GM23248 (cell line): ENCODE measurements at places on chromosomes 13 and 19.

DNA sequence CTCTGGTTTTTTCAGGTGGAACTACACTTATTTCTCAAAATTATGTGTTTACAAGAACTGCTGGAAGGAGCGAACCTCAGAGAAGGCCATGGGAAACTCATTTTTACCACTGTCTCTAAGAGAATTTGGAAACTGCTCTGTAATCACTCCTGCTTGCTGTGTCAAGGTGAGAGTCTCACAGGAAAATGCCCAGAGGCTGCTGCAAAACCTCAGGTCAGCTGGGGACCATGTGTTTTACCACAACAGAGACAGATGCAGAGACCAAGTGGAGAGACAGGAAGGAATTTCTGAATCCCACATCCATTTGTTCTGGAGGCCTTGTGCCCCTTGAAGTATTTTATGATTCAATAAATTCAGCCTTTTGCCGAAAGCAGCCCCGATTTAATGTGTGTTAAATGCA, 743.8 kb upstream of the SLC10A2 start:
- no peaks in the 10 kb centered on the region for H3K4me1 ChIP-seq
- no peaks in the 10 kb centered on the region for H3K36me3 ChIP-seq
- no peak overlapping the region for H3K27ac ChIP-seq
- no peak for DNase-seq
- no peaks in the 10 kb centered on the region for H3K27me3 ChIP-seq

DNA sequence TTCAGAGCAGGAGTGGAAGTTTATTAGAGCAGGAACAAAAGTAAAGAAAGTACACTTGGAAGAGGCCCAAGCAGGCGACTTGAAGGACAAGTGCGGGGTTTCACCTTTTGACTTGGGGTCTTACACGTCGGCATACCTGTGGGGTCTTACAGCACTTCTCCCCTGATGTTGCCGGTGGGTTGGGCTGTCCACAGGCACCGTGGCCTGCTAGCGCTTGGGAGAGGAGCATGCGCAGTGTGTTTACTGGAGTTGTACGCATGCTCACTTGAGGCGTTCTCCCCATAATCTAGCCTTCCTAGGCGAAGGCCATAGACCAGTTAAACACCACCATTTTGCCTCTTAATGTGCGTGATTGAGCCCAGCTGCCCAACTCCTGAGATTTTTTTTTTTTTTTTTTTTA, 25.0 kb upstream of the PLEKHF1 start:
- no peaks in the 10 kb centered on the region for H3K4me1 ChIP-seq
- H3K27ac ChIP-seq: no peak overlapping the region
- no peak overlapping the region for H3K4me3 ChIP-seq
- H3K36me3 ChIP-seq: no peaks in the 10 kb centered on the region
- H3K27me3 ChIP-seq: peaks cover 6% of the 10 kb centered on the region

DNA sequence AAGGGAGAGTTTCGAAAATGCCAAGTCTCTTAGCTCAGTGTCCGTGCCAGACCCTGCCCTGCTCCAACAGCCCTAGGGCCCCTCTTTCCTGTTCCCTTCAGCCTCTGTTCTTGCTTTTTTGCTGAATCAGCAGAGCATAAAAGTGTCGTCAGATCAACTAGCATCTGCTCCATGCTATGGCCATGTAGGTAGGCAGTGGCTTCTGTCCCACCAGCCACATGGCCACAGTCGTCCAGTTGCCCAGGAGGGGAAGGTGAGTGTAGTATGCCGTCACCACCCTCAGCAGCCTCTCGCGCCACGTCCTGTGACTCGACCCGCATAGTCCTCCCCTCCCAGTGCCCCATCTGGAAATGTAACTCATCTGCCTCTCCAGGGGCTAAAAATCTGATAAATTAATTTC, 50.9 kb upstream of the ATP11A start:
- no peaks in the 10 kb centered on the region for H3K36me3 ChIP-seq
- H3K4me3 ChIP-seq: no peak overlapping the region
- peaks cover 44% of the 10 kb centered on the region for H3K27me3 ChIP-seq
- DNase-seq: no peak
- H3K4me1 ChIP-seq: no peaks in the 10 kb centered on the region

DNA sequence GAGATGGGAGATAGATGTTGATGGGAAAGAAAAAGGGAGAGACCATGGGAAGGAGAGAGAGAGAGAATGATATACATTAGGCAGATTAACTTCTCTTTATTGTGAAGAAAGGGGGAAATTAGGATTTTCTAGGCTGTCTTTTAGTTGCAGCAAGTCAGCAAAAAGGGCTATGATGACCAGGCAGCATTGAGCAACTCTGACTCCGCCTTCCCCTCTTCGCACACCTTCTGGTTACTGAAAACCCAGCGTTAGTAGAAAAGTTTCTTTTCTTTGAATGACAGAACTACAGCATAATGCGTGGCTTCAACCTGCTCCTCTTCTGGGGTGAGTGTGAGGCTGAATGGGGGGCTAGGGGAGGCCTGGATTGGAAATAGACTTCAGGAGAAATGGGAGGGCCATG, at the start of gene ADGRE1:
Gene ADGRE1, plus strand, starts transcription at position 264 of the 400 bp plus-strand sequence. Its CDS starts 30 bp downstream, at position 294.
- H3K4me3 ChIP-seq: no peak within 1 kb of the TSS
- no peaks in the 10 kb centered on the region for H3K4me1 ChIP-seq
- H3K36me3 ChIP-seq: no peaks in the 10 kb centered on the region
- no peak for DNase-seq

DNA sequence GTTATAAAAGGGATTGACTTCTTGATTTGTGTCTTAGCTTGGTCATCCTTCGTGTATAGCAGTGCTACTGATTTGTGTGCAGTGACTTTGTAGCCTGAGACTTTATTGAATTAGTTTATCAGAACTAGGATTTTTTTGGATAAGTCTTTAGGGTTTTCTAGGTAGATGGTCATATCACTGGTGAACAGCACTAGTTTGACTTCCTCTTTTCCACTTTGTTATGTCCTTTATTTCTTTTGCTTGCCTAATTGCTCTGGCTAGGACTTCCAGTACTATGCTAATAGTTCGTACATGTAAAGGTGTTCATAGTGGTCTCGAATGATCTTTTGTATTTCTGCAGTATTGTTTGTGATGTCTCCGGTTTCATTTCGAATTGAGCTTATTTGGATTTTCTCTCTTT, 145.4 kb downstream of the DNAJC3 start:
- no peaks in the 10 kb centered on the region for H3K27me3 ChIP-seq
- H3K4me1 ChIP-seq: no peaks in the 10 kb centered on the region
- peaks cover 10% of the 10 kb centered on the region for H3K36me3 ChIP-seq

DNA sequence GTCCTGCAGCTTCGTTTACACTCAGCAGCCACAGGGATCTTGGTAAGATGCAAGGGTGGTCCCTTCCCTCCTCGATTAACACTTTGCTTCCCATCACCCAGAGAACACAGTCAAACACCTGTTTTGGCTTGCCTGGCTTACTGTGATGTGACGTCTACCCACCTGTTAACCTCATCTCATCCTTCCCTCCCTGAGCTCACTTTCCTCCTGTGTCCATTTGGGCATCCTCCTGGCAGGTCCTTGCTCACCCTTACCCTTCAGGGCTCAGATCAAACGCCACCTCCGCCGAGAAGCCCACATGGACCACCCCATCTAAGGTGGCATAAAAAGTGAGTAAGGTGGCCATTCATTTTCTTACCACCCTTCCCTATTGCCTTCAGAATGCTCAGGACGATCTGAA, 9.2 kb downstream of the FIZ1 start:
- DNase-seq: no peak
- H3K27me3 ChIP-seq: no peaks in the 10 kb centered on the region
- no peak overlapping the region for H3K4me3 ChIP-seq
- no peak overlapping the region for H3K27ac ChIP-seq
- H3K4me1 ChIP-seq: no peaks in the 10 kb centered on the region

- no peaks in the 10 kb centered on the region for H3K4me1 ChIP-seq
- no peak overlapping the region for H3K27ac ChIP-seq
- DNase-seq: no peak
- no peaks in the 10 kb centered on the region for H3K36me3 ChIP-seq
Observed at GRCh38 chr19:28445826-28446225, 767.1 kb downstream of the UQCRFS1 start.

GRCh38 chr19:55433292-55433691, 9.8 kb downstream of the SHISA7 start:
- H3K4me1 ChIP-seq: no peaks in the 10 kb centered on the region
- H3K27me3 ChIP-seq: no peaks in the 10 kb centered on the region
- no peak for DNase-seq
- H3K4me3 ChIP-seq: no peak overlapping the region

DNA sequence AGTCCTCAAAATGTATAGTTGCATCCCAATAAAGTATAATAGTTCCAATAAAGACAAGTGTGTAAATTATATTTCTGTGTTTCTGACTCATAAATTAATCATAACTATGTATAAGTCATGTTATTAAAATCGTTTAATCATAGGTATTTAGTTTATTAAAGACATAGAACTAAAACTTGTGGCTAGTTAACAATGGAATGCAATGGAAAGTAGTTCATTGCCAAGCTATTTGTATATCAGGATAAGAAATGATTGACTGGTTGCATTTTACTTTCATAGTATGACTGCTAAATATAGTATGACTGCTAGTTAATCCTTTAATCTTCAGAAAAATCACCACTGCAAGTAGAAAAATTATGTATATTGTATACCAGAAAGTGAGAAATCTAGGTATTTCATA, 16.9 kb downstream of the COG3 start:
- H3K27ac ChIP-seq: no peak overlapping the region
- no peaks in the 10 kb centered on the region for H3K27me3 ChIP-seq
- no peak for DNase-seq
- peaks cover 21% of the 10 kb centered on the region for H3K4me1 ChIP-seq

DNA sequence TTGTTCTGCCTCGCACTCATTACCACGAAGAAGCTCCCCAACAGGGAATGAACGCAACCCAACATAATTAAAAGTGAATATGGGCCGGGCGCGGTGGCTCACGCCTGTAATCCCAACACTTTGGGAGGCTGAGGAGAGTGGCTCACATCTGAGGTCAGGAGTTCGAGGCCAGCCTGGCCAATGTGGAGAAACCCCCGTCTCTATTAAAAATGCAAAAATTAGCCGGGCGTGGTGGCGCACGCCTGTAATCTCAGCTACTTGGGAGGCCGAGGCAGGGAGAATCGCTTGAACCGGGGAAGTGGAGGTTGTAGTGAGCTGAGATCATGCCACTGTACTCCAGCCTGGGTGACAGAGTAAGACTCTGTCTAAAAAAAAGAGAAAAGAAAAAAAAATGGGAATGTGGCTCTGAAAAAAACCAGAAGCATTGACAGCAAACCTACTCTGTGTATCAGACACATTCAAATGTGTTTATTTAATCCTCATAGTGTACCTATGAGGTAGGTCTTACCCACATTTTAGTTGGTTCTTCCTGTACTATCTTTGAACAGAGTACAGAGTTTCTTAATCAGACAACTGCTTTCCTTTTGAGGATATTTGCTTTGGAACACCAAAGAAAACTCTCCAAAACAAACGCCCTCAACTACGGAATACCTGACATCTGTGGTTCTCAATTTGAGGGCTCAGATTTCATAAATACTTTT, 70.0 kb downstream of the NUFIP1 start:
- peak overlapping the region; percentile 79 for H3K4me3 ChIP-seq
- peaks cover 24% of the 10 kb centered on the region for H3K4me1 ChIP-seq
- DNase-seq: no peak
- H3K27ac ChIP-seq: peak overlapping the region; percentile 98
- H3K36me3 ChIP-seq: no peaks in the 10 kb centered on the region

- H3K27ac ChIP-seq: no peak overlapping the region
- DNase-seq: no peak
- H3K4me3 ChIP-seq: no peak overlapping the region
- 0 out of 2 replicates have a peak, but pooled peaks cover 5% of the 10 kb centered on the region for H3K27me3 ChIP-seq
- H3K36me3 ChIP-seq: no peaks in the 10 kb centered on the region
Observed at GRCh38 chr13:48715977-48716376, 62.2 kb downstream of the CYSLTR2 start.

DNA sequence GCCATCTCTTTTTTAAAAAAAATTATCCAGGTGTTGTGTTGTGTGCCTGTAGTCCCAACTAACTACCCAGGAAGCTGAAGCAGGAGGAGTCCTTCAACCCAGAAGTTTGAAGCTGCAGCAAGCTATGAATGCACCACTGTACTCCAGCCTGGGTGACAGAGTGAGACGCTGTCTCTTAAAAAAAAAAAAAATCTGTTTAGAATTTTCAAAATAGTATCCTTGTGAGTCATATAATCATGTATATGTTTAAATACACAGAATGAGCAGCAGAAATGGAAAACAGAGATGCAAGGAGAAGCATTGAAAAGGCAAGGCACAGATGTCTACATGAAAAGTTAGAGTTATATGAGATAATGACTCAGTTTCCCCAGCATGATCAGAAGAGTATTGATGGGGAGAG, 31.2 kb downstream of the SYDE1 start:
- no peaks in the 10 kb centered on the region for H3K4me1 ChIP-seq
- no peak overlapping the region for H3K4me3 ChIP-seq

DNA sequence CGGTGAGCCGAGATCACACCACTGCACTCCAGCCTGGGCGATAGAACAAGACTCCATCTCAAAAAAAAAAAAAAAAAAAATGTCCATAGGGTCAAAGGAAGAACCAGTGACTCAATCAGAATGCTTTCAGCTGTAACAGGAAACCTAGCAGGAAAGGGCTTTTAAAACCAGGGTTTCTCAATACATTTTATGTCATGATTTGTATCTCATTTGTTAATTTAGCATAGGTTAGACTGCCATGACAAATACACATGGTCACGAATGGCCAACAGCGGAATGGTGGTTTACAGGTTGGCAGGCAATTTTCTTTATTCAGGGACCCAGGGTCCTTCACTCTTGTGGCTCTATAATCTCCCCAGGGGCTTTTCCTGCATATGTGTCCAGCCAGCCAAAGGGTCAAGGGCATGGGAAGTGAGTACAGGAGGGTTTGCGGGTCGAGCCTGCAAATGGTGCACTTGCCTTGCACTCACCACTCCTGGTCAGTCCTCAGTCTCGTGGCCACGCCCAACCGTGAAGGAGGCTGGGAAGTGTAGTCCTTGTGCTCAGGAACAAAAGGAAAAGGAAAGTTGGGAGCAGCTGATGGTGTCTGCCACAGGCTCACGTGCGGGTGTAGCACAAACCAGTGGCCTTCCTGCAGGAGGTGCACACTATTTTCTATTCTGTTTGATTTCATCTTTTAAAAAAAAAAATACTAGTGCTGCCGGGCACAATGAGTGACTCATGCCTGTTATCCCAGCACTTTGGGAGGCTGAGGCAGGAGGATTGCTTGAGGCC, 14.8 kb downstream of the DHX34 start:
- H3K4me3 ChIP-seq: no peak overlapping the region
- no peaks in the 10 kb centered on the region for H3K4me1 ChIP-seq
- H3K27ac ChIP-seq: no peak overlapping the region
- no peaks in the 10 kb centered on the region; the same call in 1 of the 2 replicates for H3K36me3 ChIP-seq

GRCh38 chr13:66171920-66172319, 1058.2 kb downstream of the PCDH9 start:
- no peaks in the 10 kb centered on the region for H3K4me1 ChIP-seq
- DNase-seq: no peak
- no peak overlapping the region for H3K27ac ChIP-seq
- no peaks in the 10 kb centered on the region for H3K36me3 ChIP-seq
- no peak overlapping the region for H3K4me3 ChIP-seq

DNA sequence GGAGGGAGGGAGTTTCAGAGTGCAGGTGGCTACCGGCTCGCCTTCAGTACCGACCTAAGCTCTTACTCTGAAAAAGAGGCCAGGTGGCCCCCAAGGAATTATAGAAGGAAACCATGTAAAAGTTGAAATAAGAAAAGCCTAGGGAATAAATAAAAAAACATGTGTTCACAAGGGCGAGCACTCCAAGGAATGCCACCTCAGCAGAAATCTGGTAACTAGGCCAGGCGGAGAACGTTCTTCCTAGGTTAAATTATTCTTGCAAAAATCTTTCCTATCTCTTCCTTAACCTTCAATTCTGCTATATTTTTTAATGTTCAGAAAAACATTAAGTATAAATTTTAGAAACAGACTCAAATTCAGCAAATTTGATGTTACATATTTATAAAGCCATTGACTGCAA, 1260.3 kb upstream of the SLC10A2 start:
- H3K27me3 ChIP-seq: no peaks in the 10 kb centered on the region
- no peaks in the 10 kb centered on the region for H3K4me1 ChIP-seq
- DNase-seq: no peak
- H3K4me3 ChIP-seq: no peak overlapping the region
- H3K27ac ChIP-seq: no peak overlapping the region
- H3K36me3 ChIP-seq: no peaks in the 10 kb centered on the region
